Central memory CD8-positive, alpha-beta T cell (primary cell): ENCODE measurements at places on chromosomes 2 and 18.

DNA sequence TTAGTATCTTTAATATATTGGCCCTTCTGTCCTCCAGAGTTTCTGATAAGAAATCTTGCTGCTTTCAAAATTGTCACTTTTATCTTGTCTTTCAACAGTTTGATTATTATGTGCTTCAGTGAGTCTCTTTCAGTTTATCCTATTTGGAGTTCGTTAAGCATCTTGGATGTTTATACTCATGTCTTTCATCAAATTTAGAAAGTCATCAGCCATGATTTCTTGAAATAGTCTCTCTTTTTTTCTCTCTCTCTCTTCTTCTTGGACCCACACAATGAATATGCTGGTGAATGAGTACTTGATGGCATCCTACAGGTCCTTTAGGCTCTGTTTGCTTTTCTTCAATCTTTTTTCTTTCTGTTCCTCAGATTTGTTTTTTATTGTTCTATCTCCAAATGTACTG is 26.9 kb upstream of the KIF5C start:
- no peak for DNase-seq

DNA sequence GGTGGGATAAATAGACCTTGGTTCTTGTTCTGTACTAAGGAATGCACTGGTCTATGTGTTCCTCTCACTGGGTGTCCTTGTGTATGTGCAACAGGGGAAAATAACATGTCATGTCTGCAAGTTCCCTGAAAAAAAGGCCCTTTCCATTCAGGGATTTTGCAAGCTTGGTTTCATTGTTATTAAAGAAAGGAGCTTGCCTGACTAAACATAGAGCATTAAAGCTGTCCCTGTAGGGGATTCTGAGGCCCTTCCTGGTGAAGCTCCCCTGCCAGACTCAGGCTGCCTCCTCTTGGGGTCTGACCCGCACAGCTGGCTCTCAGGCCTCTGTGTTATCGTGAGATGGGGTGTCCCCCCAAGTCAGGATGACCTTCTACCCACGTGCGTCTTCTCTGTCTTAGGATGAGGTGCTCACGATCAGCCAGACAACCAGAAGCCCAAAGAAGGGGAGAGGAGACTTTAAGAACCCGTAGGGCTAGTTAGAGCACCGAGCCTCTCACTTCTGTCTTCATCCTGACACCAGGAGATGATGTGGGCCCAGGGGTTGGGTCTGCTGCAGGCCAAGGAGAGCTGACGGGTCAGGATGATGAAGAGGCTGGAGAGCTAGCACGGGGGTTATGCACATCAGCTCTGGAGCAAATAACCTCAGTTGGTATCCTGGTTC is 21.2 kb downstream of the CAPG start:
- no peak for DNase-seq

DNA sequence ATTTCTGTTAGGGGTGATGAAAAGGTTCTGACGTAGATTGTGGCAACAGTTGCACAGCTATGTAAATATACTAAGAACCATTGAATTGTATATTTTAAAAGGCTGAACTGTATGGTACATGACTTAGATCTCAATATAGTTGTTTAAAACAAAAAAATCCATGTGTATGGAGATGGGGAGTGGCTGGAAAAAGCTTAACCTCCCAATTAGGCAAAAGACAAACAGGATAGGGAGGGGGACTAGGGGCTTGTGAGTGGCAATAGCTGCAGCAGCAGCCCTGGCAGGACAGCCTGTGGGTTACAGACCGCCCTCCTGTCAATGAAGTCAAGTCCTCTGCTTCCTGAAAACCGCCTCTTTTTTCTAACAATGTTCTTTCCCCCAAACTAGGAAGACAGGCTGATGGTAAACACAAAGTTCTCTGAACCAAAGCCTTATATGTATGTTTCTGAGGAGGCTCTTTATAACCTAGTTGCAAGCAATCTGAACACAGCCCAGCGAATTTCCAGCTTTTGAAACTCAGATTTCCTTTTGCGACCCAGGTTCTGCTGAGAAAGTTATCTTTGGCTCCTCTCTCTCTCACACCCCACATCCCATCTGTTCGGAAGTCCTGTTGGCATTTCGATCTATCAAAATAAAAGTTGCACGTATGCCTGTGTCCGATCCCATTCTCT is 10.3 kb downstream of the ATP8B1 start:
- DNase-seq = no peak

- no peak for DNase-seq
These were observed 58.1 kb downstream of the INPP4A start for GRCh38 chr2:98502556-98503335.

DNA sequence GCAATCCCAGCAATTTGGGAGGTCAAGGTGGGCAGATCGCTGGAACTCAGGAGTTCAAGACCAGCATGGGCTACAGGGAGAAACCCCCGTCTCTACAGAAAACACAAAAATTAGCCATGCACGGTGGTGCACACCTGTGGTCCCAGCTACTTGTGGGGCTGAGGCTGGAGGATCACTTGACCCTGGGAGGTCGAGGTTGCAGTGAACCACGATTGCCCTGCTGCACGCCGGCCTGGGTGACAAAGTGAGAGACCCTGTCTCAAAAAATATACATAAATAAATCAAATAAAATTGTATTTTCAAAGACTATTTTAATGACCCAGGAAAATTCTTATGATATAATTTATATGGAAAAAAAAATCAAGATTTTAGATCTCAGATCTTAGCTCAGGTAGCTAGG is 191.5 kb downstream of the ZFP36L2 start:
- no peak for DNase-seq

DNA sequence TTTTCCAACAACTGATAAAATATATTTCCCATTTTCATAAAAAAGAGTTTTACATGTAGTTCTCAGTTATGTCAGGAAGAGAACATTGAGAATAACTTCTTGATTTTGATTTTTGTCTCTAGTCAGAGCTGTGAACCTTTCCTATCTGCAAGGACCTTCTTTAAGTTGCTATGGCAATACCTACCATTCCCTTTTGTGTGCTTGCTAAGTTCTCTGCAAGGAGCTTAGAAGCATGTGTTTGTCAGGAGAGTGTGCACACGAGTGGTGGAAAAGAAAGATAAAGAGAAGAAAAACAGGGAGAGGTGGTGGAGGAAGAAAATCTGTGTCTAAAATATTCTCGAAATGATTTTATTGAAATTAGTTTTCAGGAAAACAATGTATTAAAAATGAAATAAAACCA is 140.3 kb upstream of the SLC8A1 start:
- DNase-seq = no peak

DNA sequence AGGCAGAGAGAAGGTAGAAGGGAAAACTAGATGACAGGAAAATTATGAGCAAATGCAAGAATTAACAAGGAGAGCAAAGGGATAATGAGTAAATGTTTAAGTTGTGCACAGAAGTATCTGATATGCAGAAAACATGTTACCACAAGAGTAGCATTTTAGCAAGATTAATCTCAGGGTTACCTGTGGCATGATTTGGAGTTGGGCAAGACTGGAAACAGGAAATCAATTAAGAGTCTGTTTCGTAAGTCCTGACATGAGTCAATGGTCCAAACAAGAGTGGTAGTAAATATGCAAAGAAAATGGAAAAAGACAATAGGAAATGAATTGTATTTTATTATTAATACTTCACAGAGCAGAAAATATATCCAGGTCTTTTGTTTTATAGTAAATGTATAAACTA is 17.3 kb upstream of the MTX2 start:
- no peak for DNase-seq

GRCh38 chr2:211086049-211086448 is 529.6 kb downstream of the CPS1 start:
- DNase-seq = no peak

GRCh38 chr2:73837847-73838585 is 9.3 kb downstream of the STAMBP start:
- DNase-seq = no peak

- no peak for DNase-seq
These were observed 35.6 kb upstream of the NDUFV2 start for GRCh38 chr18:9066817-9067306.

- DNase-seq = no peak
These were observed 325.9 kb downstream of the FSIP2 start for GRCh38 chr2:186064507-186064906.

DNA sequence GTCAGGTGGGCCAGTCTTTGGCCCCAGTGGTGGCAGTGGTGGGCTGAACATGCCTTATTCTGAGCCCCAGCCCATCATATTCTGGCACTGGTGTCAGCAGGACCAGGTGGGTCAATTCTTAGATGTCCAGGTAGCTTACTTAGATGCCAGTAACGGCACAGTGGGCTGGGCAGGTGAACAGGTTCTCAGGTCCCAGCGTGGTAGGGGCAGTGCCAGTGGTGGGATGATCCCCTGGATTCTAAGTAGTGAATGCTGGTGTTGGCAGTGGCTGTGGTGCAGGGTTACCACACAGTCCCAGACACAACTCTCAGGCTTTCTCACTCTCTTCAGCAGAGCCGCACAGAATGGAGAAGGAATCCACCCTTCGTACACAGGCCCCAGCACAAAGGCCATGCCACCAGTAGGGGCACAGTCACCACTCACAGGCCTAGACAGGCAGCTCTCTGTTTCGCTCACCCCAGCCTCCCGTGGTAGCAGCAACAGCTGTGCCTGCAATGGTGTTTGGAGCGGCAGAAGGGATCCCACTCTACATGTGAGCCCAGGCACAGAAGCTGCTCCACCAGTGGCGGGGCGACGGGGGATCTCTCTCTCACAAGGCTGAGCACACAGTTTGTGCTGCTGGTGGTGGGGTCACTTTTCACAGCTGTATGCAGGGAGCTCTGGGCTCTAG is 97.3 kb downstream of the ANKRD12 start:
- DNase-seq = no peak
